ENCODE measurements at places on chromosomes 11 and 22.

GRCh38 chr11:113986351-113987140 lies 11.6 kb downstream of the HTR3A start:
- no peak for DNase-seq

DNA sequence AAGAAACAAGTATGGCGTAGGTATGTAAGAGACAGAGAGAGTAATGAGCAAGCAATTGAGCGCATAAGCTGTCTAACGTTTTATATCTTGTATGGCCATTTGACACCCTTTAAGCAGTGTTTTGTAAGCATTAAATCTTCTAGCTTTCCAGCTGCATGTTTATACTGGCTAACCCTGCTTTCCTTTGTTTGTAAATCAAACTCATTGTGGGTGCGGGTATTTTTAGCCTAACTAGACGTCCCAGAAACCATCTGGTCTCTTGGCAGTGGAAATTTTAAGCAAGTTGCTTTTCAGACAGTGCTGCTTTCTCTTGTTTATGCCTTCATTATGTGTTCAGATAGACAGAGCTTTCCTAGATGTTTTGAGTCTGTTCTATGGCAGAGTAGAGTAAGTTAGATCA lies 73.5 kb downstream of the RNF169 start:
- no peak for DNase-seq

DNA sequence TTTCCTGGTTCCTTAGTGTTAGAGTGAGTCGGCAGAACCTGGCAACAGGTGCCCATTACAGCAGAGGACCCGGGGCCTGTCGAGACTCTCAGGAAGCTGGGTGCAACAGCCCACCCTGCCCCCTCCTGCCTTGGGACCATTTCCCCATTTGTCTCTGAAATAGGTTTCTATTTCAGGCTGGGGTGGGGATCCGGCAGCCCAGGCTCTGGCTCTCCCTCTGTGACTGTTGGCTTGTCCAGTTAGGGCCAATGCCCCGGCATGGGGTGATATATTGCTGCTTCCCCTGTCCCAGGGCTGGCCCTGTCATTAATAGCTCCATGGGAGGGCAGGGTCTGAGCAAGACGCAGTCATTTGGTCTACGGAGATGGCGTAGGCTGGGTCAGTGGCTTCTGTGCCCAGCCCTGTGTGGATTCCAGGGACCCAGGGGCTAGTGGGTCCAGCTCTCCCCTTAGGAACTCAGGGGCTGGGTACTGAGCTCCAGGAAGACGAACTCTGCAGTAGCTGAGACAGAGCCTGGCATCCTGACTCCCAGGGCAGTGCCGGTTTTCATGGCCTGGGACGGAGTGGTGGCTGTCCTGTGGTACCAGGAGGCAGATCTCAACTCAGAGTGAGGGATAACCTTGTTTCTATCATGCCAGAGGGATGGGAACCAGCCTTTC lies 2.7 kb downstream of the P2RY6 start:
- no peak for DNase-seq

GRCh38 chr11:23364076-23364475 lies 503.8 kb upstream of the CCDC179 start:
- DNase-seq = no peak

GRCh38 chr11:107847184-107847583 lies 11.4 kb downstream of the SLC35F2 start:
- DNase-seq = no peak

- DNase-seq = no peak
Measured at GRCh38 chr11:16985297-16985696, 28.9 kb downstream of the PLEKHA7 start.

- DNase-seq = no peak
Measured at GRCh38 chr11:104526006-104526405, 362.1 kb upstream of the PDGFD start.

GRCh38 chr11:27282806-27283205 lies 80.2 kb downstream of the CCDC34 start:
- no peak for DNase-seq

DNA sequence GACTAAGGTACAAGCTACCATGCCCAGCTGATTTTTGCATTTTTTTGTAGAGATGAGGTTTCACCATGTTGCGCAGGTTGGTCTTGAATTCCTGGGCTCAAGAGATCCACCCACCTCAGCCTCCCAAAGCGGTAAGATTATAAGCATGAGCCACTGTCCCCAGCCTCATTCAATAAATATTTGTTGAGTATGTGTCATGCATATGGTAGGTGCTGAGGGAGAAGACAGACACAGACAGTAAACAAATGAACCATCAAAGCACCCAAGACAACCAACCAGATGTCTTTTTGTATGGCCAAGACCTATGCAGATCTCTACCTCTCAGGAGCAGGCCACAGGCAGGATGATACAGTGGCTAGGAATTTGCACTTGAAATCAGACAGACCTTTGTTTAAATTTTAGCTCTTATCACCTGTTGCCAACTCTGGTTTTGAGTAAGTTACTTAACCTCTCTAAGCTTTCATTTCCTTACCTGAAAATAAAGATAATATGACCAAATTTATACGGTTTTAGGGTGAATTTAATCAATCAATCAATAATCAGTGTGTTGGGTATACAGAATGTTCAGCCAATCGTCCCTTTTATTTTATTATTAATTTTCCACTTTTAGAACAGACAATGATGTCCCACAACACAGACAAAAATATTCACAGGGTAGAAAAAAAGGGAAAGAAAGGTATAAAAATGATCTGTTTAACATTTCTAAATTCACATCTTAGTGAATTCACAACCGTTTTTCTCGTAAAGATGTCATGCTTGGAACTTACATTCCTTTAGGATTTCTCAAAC lies 128.2 kb downstream of the SGSM3 start:
- no peak for DNase-seq

GRCh38 chr11:83835423-83835822 lies 549.3 kb upstream of the CCDC90B start:
- DNase-seq = no peak

DNA sequence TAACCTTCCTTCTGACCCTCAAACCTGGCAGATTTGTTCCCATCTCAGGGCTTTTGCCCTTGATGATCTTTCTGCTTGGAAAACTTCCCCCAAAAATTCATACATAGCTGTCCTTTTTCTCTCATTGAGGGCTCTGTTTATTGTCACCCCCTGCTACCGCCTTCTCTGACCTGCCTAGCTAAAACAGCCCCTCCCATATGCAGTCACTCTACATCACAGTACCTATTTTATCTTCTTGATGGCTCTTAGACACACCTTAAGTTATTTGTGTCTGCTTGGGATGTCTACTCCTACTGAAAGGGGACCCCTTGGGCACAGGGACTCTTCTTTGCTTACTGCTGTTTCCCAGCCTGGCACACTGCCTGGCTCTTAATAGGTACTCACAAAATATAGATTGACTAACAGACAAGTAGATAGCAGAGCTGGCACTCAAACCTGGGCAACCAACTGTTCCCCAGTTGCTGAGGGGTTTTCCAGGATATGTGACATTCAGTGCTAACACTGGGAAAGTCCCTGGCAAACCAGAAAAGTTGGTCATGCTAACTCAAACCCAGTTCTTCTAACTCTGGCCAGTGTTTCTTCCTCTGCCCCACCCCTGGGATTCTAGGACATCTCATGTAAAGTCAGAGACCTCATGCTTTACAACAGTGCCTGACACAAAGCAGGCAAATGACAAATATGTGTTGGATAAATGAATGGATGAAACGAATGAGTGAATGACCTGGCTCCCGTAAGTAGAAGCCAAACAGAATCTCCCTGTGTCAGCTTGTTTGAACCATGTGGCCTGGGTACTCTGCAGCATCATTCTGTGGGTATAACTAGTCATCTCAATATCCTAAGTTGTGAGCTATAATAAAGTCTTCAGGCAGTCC lies 19.8 kb upstream of the FJX1 start:
- DNase-seq = no peak

- DNase-seq = no peak
Measured at GRCh38 chr22:19933341-19934241, 8.0 kb upstream of the COMT start.

DNA sequence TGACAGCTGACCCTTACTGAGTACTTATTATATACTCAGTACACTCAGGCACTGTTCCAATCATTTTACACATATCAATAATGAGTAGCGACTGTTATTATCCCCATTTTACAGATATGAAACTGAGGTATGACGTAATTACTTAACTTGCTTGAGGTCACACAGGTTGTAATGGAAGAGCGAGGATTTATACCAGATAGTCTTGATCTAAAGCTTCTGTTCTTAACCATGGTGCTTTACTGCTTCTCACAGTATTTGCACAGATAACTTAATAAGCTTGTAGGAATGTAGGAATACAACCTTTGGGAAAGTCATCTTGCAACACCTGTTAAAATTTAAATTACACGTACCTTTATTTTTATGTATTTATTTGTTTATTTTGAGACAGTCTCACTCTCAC lies 31.7 kb upstream of the TMEM135 start:
- no peak for DNase-seq

DNA sequence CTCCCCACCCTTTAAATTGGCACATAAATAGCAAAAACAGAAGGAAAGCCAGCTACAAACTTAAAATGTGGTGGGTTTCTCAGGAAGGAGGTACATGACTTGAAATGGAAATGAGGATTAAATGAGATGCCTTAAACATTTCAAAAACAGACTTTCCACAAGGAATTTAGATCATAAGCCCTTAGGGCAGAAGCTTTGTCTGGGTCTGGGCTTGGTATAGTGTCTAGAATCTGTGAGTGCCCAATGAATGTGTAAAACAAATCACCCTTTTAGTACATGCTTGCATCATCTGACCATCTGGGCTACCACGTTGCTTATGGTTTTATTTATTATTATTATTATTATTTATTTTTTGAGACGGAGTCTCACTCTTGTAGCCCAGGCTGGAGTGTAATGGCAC lies 37.1 kb upstream of the CREB3L1 start:
- DNase-seq = no peak

DNA sequence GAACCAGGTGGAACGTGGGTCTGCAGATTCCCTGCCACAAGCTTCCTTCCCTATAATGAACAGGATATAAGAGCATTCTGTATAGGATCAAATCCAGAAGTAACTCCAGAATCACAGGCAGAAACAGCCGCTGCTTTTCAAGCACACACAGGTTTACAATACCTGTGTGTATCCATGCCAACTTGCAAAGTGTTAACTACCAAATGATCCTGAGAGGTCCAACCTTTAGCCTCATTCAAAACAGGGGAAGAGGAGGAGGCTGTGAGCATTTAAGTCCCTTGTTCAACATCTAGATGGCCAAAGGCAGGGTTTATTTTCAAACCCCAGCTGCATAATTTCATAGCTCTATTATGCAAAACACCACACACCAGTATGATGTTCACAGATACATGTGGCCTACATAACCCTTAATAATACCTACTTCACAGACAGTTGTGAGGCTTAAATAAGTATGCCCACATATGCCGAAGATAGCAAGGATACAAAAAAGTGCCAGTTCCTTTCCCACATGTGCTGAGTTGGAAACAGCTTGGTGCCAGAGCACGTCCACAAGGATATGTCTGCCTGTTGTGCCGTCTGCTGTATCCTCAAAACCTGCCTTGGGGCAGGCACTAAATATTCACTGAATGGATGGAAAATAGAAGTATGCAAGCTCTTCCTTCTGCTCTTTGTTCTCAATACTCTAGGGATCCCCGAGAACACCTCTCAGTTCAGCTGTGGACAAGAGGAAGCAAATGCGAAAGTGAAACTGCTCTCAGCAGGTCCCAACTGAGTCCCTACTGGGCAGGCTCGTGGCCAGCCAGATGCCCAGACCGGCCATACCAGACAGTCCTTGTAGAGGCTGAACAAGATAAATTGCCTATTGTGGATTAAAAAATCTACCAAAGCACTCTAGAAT lies 66.8 kb downstream of the LARGE1 start:
- no peak for DNase-seq

- DNase-seq = no peak
Measured at GRCh38 chr22:24188705-24189248, 7.5 kb downstream of the SUSD2 start.

- no peak for DNase-seq
Measured at GRCh38 chr11:129434641-129435498, 59.2 kb downstream of the BARX2 start.

DNA sequence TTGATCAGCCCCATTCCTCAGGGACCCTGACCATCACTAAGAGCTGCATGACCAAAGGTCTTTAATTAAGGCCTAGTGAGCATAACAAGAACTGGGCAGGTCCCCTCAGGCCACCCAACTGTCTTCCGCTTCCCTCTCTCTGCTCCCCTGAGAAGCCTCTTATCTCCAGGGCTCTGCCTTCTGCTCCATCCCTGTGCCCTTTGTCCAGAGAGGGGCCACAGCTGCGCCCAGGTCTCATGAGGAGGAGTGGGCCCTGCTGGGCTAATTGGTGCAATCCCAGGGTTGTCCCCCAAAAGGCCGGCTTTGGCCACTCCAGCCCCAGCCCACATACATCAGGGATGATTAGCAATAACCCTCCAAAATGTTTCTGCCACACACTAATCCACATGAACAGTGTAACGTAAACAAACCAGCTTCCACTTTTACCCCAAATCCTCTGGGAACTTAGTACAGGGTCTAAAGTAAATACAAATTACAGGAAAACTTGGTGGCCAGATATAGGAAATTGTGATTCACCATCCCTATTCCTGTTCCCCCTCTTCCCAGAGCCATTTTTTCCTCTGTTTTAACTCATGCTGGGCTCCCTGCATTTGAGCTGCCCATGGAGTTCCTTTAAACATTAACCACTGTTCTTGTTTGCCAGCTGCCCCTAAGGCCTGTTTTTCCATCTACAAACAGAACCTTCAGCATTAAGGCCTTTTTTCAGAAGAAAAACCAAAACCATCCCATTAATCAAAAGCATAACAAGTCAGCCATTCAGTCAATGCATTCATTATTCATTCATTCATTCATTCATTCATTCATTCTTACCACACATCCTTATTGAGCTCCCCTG lies 34.6 kb upstream of the CAVIN3 start:
- no peak for DNase-seq

- DNase-seq = no peak
Measured at GRCh38 chr22:37551981-37552380, 8.3 kb upstream of the CDC42EP1 start.

- DNase-seq = peak; percentile 28
Measured at GRCh38 chr11:12170501-12170900, 60.1 kb downstream of the MICAL2 start.

- no peak for DNase-seq
Measured at GRCh38 chr11:133107136-133107535, 425.2 kb downstream of the OPCML start.

- peak; percentile 59 for DNase-seq
Measured at GRCh38 chr22:40324468-40325305, 21.6 kb upstream of the ADSL start.

GRCh38 chr11:10688401-10688800 lies 5.2 kb downstream of the IRAG1 start:
- no peak for DNase-seq

- no peak for DNase-seq
Measured at GRCh38 chr11:100338144-100338840, 348.8 kb upstream of the ARHGAP42 start.

Data from activated T-cell treated with anti-CD3 and anti-CD28 coated beads, Interleukin-2, amount 50 U/mL, for 24 hours (primary cell).